ENCODE measurements at places on chromosomes 11 and 22.

DNA sequence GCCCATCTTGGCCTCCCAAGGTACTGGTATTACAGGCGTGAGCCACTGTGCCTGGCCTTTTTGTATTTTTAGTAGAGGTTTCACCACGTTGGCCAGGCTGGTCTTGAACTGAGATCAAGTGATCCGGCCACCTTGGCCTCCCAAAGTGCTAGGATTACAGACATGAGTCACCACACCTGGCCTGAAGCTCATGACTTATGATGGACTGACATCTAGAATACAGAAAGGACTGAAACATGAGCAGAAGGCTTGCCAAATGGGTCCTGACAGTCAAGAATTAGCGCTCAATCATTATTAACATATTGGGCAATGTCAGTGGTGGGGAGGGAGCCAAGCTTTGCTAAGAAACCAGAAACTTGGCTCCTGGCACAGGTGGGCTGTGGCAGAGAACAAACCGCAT is 5.0 kb downstream of the FADS1 start:
- no peak for DNase-seq

GRCh38 chr22:35641494-35642120 is 6.6 kb upstream of the APOL6 start:
- no peak for DNase-seq

DNA sequence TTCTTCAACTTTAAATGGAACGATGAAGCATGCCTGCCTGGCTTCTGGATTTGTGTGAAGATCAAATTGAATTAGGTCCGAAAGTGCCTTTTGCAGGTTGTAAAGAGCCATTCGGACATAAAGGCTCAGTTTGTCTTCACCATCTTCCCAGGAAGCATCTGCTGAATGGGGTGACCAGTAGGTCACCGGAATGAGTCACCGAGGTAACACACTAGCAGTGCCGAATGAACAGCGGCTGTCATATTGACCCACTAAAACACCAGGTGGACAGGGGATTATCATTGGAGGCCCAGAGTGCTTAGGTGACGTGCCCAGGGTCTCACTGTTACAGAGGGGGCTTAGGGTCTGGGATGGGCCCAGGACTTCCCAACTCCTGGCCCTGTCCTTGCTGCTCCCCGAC is 43.1 kb upstream of the MYH9 start:
- DNase-seq, result no peak

GRCh38 chr22:50621948-50622722 is 5.8 kb downstream of the ARSA start:
- no peak for DNase-seq

DNA sequence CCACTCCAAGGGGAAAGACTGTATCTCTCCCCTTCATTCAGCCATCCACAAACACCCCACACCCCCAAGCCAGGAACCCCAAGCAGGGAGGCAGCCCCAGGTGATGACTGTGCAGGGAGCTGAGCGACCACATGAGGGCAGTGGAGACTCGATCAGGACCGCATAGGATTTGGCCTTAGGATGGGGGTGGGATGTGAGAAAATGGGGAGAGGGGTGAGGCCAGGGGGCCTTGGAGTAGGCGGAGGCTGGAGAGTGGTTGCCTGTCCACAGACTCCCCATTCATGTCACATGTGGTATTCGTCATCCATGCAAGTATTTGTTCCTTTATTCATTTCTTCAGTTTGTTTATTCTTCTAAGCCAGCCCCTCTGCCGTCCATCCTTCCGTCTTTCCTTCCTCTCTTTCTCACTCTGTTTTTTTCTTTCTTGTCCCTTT is 2.7 kb upstream of the RHOD start:
- no peak for DNase-seq

DNA sequence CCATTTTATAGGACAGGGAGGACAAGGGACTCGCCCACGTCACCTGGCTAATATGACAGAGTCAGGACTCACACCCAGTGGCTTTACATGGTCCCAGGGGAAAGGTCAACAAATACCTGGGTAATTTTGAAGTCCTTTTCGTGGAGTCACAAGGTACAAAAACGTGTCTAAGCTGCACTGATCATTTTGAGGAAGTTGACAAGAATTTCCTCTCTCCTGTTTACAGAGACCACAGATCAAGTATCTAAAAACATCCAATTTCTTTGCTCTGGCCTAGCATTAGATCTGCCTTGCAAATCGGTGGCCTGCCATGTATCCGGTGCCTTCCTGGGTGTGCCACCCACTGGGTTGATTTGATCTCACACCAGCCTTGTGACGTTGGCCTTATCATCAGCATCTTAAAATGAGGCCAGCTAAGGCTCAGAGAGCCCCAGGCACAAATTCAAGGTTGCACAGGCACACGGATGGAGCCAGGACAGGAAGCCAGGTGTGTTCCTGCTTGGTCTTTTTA is 17.6 kb downstream of the GDPD5 start:
- DNase-seq, result no peak

- DNase-seq, result no peak
Observed at GRCh38 chr11:2860636-2861035, 24.9 kb downstream of the CDKN1C start.

DNA sequence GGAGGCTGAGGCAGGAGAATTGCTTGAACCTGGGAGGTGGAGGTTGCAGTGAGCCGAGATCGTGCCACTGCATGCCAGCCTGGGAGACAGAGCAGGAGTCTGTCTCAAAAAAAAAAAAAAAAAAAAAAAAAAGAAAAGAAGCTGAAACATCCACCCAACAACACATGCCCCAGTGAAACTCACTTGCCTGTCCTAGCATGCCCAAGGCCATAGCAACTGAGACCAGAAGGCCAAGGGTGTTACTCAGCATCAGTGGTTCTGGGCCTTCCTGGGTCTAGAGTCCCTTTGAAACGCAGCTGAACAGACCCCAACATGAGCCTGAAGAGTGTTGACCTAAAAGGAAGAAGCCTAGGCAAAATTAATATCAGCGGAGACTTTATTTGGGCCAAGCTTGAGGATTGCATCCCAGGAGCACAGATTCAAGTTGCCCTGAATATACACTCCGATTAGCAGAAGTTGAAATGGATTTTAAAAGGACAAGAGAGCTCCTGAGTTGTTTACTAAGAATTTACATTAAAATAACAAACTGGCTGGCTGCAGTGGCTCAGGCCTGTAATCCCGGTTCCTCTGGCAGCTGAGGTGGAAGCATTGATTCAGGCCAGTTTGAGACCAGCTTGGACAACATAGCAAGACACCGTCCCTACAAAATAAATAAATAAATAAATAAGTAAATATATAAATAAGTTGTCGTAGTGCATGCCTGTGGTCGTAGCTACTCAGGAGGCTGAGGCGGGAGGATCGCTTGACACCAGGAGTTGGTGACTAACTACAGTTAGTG is 7.0 kb downstream of the PRDX5 start:
- DNase-seq, result no peak

GRCh38 chr11:890794-891540 is 19.6 kb downstream of the CHID1 start:
- DNase-seq, result no peak

- peak; percentile 9 for DNase-seq
Observed at GRCh38 chr22:31248138-31248745, 36.1 kb downstream of the LIMK2 start.

DNA sequence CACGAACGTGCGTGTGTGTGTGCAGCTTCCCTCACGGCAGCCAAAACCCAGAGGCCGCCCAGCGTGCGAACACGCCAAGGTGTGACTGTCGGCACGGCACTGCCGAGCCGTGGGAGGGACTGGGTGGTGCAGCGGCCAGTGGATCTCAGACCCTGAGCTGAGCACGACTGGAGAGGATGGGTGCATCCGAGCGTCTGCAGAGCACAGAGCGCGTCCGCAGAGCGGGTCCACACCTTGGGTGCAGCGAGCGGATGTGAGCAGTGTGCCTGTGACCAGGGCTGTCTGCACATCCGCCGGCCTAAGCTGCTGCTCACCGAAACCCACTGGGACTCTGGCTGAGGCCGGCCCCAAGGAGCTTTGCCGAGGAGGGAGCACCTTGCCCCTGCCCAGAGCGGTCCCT is 22.7 kb downstream of the PTDSS2 start:
- no peak for DNase-seq

DNA sequence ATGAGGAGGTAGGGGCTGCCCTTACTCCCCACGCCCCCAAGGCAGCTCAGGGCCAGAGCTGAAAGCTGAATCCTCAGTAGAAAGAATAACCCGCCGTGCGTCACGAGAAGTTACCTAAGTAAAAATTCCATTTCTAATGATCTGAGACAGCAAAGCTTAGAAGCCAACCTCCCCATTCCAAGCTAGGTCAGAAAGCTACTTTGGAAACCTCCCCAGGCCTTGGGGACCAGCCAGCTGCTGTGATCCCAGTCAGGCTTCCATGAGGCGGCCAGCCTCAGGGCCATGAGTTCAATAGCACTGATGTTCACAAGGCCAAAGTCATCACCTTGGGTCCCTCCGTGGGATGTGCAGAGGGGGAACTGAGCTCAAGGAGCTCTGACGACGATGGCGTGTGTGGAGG is 6.9 kb downstream of the SHISAL1 start:
- DNase-seq, result no peak

DNA sequence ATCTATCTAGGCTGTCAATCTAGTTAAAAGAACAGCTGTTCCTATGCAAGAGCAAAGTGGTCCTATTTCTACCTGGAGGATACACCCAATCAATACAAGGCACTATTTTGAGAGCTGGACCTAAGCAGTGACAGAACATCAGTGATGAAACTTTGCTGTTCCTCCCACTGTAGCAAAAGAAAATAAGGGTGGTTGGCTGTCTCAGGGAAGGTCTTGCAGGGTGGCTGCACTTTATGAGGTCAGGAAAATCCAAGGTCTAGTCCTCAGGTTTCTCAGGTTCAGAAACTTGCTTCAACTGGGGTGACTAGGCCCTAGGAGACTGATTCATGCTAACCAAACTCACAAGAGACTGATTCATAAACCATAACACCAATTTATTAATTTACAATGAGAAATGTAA is 11.6 kb downstream of the CPSF7 start:
- no peak for DNase-seq

GRCh38 chr11:129417458-129417857 is 41.8 kb downstream of the BARX2 start:
- DNase-seq, result no peak

DNA sequence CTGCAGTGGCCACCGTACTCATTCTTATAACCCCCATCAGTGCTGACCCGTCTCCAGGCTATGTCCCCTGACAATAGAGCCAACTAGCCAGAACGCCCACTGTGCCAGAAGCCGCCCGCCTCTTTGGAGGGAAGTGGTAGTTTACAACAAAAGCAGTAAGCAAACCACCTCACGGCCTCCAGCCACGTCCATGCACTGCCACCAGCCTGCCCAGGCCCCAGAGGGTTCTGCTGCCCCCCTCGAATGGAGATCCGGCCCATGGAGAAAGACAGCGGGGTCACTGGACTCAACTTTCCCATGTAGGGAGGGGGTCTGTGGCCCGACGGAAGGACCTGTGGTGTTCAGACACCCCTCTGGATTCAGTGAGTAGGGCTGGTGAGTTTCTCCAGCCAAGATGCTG is 340.3 kb downstream of the CTTN start:
- DNase-seq, result no peak

DNA sequence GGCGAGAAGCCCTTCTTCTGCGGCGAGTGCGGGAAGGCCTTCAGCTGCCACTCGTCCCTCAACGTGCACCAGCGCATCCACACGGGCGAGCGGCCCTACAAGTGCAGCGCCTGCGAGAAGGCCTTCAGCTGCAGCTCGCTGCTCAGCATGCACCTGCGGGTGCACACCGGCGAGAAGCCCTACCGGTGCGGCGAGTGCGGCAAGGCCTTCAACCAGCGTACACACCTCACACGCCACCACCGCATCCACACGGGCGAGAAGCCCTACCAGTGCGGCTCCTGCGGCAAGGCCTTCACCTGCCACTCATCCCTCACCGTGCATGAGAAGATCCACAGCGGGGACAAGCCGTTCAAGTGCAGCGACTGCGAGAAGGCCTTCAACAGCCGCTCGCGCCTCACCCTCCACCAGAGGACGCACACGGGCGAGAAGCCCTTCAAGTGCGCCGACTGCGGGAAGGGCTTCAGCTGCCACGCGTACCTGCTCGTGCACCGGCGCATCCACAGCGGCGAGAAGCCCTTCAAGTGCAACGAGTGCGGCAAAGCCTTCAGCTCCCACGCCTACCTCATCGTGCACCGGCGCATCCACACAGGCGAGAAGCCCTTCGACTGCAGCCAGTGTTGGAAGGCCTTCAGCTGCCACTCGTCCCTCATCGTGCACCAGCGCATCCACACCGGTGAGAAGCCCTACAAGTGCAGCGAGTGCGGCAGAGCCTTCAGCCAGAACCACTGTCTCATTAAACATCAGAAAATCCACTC is 12.2 kb downstream of the ZNF74 start:
- no peak for DNase-seq

GRCh38 chr11:114125531-114125930 is 66.0 kb downstream of the ZBTB16 start:
- DNase-seq, result no peak

- DNase-seq, result no peak
Observed at GRCh38 chr11:27025957-27026733, 14.5 kb upstream of the BBOX1 start.

- no peak for DNase-seq
Observed at GRCh38 chr11:35962369-35963138, 18.7 kb downstream of the LDLRAD3 start.

- no peak for DNase-seq
Observed at GRCh38 chr11:107252429-107253161, 205.0 kb downstream of the CWF19L2 start.

GRCh38 chr11:2096919-2097301 is 42.3 kb downstream of the IGF2 start:
- no peak for DNase-seq

DNA sequence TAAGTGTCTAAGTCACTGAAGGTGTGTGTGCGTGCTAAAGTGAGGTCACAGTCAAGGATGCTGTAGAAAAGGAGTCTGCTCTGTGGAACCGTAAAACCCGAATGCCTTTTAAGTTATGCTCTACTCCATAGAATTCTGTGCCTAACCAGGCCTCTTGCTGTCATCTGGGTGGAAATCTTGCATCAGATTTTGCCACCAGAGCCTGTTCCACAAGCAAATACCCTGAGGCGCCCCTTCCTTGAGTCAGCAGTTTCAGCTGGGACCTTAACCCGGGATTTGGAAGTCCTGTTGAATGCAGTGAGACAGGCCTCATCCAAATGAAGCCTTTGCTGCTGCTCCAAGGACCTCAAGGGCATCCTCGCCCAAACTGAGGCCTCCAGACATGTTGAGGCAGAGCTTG is 109.8 kb downstream of the WNT11 start:
- no peak for DNase-seq
